GM12864 (cell line): ENCODE measurements at places on chromosomes 13 and 19.

- DNase-seq, result no peak
Measured at GRCh38 chr19:17385878-17386611, 8.0 kb downstream of the CCDC194 start.

DNA sequence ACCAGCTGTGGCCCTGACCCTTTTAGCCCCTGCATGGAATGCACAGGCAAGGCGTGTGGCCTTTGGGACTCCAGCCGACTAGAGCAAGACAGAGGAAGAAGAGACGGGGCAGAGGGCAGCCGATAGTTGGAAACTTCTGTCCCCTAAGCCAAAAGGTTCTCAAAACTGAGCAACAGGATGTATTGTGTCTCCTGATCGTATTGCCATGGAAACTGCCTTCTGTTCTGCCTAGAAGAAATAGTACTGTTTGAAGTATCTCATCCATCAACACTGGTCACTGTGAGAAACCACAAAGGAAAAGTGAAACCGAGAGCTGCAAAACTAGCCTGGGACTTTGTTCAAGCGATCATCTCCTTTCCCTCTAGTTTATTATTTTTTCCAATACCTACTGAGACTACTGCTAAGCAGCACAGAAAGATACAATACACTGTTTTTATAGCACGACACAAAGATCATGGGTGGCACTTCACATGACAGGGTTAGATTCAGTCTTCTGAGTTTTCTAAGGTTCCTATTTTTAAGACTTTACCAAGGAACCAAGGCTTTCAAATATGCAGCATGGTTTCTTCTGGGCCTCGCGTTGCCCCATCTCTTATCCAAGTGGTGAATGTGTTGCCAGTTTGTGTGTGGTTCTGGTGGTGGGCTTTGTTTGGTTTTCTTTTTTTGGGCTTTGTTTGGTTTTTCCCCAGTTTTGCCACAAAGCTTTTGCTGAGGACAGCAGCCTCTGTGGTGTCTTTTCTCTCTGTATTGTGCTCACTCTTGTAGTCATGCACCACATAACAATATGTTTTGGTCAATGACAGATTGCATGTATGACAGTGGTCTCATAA is 49.3 kb upstream of the GPR183 start:
- DNase-seq, result no peak

- no peak for DNase-seq
Measured at GRCh38 chr19:45529420-45529785, 22.1 kb downstream of the VASP start.

- no peak for DNase-seq
Measured at GRCh38 chr19:51293571-51294210, 17.8 kb upstream of the IGLON5 start.

GRCh38 chr13:85590231-85590931 is 208.8 kb downstream of the SLITRK6 start:
- DNase-seq, result no peak

- DNase-seq, result no peak
Measured at GRCh38 chr19:38836159-38836982, 4.8 kb upstream of the ECH1 start.
